ENCODE measurements at places on chromosomes 5 and 9. TPM values are rescaled to one million over a fixed set of nuclear protein-coding genes. Genes with fewer than 3 reads are reported as not detected.

PRUNE2 gene
- not detected for polyA plus RNA-seq

EGFLAM gene
- polyA plus RNA-seq, result not detected

GRM6 gene
- polyA plus RNA-seq, result not detected

OTP gene
- polyA plus RNA-seq, result not detected
